ENCODE measurements at places on chromosomes 6 and 20. TPM values are rescaled to one million over a fixed set of nuclear protein-coding genes. Genes with fewer than 3 reads are reported as not detected.

DNA sequence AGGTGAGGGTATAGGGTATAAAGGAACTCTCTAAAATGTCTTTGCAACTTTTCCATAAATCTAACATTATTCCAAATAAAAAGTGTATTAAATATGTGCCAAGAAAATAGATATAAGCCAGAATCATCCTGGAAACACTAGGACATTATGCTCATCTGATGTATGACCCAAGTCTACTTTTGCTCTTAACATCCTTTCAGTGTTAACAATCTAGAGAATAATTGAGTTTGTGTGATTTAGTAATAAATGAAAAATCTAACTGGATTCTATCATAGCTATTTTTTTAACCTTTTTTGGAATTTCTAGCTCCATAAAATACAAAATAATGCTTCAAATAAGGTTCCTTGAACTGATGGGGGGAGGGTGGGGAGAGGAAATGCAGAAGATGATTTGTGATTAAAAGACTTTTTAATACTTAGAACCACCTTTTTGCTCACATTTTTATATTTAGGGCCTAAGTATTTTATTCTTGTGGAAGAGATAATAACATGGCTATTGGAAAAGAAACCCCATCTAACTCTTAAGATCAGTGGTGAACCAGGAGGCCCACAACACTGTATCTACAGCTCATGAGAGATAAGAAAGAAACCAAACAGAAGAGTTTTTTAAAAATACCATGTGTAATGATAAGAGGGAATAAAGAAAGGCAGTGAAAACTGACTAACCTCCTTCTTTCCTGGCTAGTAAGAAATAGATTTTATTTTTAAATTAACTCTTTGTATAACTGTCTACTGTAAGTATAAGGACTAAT lies 68.5 kb downstream of the PDSS2 start:
- DNase-seq: no peak

GRCh38 chr6:118641042-118641441 lies 10.3 kb downstream of the CEP85L start:
- no peak for DNase-seq

NOTCH4 gene
- 15.6 TPM for polyA plus RNA-seq

DNA sequence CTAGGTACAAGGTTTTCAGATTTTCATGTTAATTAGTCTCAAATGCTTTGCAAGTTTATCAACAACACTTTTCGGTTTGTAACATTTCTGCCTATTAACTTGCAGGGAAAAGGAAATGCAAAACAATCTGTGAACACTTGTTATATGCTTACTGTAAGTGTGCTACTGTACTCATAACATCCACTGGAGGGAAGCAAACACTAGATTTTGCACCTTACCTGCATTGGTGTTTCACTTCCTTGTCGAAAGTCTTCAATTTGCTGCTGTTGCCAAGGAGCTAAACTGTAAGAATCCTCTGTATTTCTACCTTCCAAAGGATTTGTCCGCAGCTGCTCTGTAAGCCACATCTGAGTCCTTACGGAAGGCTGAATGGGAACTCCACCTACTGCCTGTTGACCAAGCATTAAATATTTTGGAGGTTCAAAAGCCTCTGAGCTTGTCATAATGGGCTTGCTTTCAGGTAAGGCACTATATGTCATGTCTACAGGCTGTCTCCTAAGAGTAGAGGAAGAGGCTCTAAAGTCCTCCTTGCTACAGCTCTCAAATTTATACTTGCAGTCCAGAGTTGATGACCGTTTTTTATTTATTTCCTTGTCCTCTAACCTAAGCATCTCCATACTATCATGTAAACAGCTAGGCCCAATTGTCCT lies 17.3 kb downstream of the PLN start:
- peak; percentile 37 for DNase-seq

DNA sequence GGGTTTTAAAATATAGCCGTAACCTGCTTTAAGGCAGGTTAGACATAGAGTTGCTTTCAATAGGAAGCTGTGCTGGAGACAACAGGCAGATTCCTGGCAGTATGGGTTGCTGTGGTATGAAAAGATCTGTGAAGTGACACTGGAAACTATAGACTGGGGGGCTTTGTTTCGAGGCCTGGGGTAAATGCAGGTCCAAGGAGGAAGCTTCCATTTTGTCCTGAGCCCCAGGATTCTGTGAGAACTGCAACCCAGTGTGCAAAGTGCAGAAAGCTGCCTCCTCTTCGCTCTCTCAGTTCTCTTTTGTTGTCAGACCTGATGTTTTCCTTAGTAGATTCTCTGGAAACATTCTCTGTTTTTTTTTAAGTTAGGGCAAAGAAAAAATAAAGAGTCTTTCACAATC lies 86.9 kb downstream of the LYRM4 start:
- DNase-seq: no peak
